Mesenteric fat pad (tissue), 1 donor: ENCODE measurements at places on chromosomes 13 and 19. TPM values are rescaled to one million over a fixed set of nuclear protein-coding genes. Genes with fewer than 3 reads are reported as not detected.

DNA sequence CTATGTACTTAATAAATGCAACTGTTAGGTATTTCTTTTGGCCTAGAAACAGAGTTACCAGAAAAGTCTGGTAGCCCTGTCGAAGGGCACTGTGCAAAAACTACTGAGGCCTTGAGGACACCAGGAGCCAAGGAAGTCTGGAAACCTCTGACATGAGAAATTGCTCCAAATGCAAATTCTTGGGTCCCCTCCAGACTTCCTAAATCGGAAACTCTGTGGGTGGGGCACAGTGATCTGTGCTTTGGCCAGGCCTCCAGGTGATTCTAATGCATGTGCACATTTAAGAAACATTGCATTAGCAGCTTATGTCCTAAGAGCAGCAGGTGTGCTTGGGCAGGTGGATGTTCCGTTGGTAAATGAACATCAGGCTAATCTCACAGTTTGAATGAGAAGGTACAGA is 50.0 kb downstream of the STARD13 start:
- no peak for DNase-seq

DNA sequence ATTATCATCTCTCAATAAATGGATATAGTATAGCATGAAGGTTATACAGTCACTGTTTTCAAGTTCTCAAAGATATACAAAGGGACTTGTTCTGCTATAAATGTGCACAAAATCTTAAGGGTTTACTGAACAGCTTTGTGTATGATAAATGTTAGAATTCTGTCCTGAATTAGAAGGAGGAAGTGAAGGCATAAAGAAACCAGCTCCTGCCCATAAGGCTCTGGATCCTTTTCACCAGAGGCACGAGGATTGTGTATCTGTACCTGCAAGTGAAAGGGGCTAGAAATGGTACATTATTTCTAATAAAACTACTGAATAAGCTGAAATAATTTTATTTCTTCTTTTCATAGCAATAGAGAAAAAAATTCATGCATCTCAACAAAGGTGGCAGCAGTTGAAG is 32.4 kb downstream of the PHF11 start:
- DNase-seq = no peak

- no peak for DNase-seq
Measured at GRCh38 chr19:1942934-1943555, 2.1 kb downstream of the CSNK1G2 start.

GRCh38 chr13:30615866-30616541 is 1.7 kb upstream of the USPL1 start:
- no peak for DNase-seq

GRCh38 chr19:31516756-31517155 is 167.5 kb upstream of the TSHZ3 start:
- no peak for DNase-seq

GRCh38 chr19:12723381-12723640 is 421 bp downstream of the TNPO2 start:
- DNase-seq = no peak

Gene RFPL4AL1
- total RNA-seq = not detected

DNA sequence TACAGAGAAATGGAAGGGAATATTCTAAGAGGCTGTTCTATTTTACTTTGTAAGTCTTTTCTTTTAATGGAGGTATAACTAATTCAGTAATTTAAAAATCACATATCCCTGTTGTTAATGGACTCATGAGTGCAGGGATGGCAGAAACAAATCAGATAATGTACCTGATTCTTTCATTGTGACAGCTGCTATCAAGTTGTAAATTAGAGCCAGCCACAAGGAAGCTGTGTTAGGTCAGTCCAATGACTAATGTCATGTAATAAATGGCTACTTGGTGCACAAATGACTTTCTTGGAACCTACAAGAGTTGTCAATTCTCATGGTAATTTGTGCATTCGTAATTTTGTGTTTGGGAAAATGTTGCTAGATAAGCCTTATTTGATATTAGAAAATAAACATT is 446.4 kb downstream of the DCT start:
- no peak for DNase-seq

Gene KCNN4
- 3.1 TPM for total RNA-seq

Gene MADCAM1
- total RNA-seq = 1.7 TPM

Gene ZNF787
- 35.1 TPM for total RNA-seq
